CD4-positive, alpha-beta T cell treated with Interleukin-1 beta for 1 hour (primary cell): ENCODE measurements at places on chromosomes 11 and 22.

- DNase-seq = no peak
These were observed 384.4 kb upstream of the DDI1 start for GRCh38 chr11:103652013-103652412.

- DNase-seq = no peak
These were observed 44.0 kb downstream of the PISD start for GRCh38 chr22:31618057-31618456.

DNA sequence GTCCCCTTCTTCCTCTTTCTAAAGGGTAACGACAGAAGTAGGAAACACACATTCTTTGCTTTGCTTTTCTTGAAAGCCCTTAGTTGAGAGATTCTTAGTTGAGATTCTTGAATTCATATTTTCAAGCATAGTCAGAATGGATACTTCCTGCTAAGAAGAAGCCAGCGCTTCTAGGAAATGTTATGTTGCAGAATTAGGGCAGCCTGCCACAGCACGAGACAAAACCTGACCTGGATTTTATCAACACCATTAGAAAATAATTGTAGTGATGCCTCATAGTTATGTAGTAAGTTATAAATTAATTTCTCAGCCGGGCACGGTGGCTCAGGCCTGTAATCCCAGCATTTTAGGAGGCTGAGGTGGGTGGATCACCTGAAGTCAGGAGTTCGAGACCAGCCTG is 37.9 kb upstream of the NUP160 start:
- DNase-seq = peak; percentile 20

DNA sequence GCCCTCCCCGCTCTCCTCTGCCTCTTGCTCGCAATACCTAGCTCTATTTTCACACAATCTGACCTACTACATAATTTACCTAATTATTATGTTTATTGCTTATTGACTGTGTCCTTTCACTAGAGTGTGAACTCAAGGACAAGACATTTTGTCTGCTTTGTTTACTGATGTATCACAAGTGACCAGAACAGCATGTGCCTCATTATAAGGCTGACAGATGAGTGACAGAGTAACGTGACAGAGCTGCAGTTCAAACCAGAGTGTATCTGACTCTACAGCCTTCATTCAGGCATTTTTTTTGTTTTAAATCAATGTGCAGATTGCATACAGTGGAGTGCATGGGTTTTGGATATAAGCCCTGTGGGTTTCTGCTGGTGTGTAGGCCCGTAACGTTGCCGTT is 82.0 kb upstream of the RAB1B start:
- no peak for DNase-seq

DNA sequence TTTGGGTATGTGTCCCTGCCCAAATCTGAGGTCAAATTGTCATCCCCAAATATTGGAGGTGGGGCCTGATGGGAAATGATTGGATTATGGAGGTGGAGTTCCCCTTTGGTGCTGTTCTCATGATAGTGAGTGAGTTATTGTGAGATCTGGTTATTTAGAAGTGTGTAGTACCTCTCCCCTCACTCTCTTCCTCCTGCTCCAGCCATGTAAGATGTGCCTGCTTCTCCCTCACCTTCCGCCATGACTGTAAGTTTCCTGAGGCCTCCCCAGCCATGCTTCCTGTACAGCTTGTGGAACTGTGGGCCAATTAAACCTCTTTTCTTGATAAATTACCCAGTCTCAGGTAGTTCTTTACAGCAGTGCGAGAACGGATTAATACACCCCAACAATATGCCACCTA is 9.0 kb downstream of the GAB2 start:
- no peak for DNase-seq

- no peak for DNase-seq
These were observed 77.5 kb upstream of the BID start for GRCh38 chr22:17851759-17852158.
